ENCODE measurements at places on chromosomes 2 and 18.

DNA sequence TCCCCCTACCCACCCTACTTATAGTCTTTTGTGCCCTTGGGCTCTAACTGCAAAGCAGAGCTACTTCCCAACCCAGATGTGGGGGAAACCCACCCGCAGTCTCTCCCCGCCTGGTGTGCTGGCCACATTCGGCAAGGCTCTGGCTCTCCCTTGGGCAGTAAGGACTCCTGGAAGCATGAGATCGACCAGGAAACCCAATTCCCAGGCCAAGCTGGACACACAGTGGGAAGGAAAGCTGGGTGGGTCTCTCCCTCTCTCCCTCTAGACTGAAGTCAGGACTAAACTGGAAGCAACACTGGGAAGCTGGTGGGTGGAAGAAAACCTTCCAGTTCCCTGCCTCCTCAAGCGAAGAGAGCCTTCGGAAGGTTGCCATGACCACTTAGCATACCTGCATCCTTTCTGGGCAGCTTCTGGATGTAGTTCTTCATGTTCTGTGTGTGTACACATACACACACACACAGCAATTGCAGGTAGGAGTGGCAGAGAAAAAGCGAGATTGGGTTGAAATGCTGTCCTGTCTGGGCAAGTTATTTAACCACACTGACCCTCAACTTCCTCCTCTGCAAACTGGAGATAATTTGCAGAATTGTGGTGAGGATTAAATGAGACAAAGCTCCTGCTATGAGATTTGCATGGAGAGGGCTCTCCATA is 33.9 kb downstream of the ZBTB7C start:
- no peak for DNase-seq

DNA sequence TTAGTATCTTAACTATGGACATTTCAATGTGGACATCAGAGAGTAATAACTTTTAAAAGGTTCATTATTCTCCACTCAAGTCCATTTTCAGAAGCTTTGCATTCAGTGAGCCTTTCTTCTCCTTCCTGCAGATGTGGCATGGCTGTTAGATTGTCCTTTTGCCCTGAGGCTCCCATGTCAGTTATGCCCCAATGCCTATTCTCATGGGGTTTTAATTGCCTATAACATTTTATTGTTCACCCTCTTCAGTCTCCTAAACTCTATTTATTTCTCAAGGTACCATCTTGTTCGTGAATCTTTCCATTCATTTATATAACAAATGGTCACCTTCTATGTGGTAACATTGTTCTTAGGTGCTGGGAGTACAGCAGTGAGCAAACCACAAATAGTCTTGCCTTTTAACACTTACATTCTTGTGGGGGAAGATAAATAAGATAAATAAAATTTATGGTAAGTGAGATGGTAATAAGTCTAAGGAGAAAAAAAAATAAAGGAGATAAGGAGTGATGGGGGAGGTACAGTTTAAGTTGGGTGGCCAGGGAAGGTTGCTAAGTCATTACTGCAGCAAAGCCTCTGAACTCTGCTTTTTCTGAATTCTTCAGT is 277.9 kb upstream of the SIX3 start:
- no peak for DNase-seq

DNA sequence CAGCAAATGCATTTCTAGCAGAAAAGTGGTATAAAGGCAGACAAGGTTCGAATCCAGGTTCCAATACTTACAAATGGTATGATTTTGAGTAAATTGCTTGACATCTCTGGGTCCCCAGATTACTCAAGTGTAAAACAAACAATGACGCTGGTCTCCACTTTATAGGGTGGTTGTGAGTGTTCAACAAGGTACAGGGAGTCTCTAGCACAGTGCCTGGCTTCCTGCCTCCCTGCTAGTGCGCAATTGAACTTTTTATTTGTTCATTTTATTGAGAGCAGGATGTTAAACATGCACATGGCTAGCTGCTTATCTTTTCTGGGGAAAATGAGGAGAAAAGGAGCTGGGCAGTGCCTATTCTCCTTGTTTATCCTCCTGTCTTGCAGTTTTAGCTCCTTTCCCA is 74.9 kb upstream of the MYL1 start:
- DNase-seq: no peak

GRCh38 chr18:9854801-9855676 is 30.7 kb upstream of the TXNDC2 start:
- DNase-seq: no peak

GRCh38 chr18:11323359-11323819 is 174.0 kb upstream of the PIEZO2 start:
- DNase-seq: no peak

DNA sequence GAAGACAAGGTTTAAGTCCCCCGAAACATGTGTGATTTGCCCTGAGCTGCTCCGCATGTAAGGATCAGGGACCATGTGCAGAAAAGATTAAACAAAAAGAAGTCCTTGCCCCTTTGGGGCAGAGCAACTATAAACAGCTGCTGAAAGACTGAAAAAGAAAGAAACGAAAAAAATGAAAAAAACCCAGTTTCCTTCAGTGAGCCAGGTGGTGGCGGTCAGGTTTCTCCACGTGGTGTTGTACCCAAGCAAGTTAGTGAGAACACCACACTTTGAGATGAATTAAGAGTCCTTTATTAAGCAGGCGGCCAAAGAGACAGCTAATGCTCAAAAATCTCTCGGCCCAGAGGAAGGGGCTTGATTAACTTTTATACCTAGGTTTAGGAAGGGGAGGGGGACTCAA is 404.9 kb upstream of the SYT4 start:
- no peak for DNase-seq

GRCh38 chr18:73110307-73110706 is 242.5 kb upstream of the NETO1 start:
- DNase-seq: no peak

DNA sequence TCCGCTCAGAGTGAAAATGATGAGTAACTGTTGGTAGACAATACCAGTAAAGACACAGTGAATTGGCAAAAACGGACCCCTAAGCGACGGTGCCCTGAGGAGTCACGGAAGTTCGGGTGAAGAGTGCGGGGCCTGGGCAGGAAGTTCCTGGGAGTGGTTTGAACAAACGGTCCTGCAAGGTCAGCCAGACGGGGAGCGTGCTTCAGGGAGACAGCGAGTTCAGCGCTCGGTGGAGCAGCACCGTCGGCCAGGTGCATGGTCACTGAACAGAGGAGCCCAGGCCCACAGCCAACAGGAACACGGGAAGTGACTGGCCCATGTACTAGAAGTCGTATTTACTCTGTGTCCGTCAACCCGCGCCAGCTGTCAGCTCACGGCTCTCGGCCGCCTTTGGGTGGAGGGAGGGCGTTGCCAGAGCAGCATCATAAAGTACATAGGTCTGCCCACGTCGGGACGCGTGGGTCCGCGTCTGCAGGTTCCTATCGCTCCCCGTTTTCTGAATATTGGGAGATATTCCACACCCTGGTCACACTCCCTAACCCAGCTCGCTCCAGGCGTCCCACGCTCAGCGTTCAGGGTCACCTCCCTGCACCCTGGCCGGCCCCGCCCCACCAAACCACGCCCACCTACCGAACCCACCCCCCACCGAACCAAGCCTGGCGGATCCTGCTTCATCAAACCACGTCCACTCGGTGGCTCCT is 75.6 kb upstream of the UXS1 start:
- DNase-seq: no peak

- DNase-seq: no peak
Observed at GRCh38 chr18:76357585-76358260, 137.3 kb downstream of the ZNF516 start.

DNA sequence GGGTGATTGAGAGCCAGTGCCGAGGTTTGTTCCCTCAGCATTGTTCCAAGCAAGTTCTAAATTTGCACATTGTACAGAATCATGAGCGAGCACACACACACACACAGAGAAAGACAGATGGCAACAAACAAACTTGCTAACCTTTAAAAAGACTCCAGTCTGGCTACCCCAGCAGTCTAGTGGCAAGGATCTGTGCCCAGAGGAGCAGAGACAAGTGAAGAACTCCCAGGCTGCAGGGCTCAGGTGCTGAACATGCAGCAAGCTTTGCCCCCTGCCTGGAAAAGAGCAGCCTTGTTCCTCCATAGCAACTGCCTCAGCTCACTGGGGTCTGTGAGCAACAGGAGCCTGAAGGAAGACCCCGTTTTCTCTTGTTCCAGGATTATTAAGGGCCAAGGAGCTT is 169.2 kb upstream of the CCDC68 start:
- DNase-seq: no peak

DNA sequence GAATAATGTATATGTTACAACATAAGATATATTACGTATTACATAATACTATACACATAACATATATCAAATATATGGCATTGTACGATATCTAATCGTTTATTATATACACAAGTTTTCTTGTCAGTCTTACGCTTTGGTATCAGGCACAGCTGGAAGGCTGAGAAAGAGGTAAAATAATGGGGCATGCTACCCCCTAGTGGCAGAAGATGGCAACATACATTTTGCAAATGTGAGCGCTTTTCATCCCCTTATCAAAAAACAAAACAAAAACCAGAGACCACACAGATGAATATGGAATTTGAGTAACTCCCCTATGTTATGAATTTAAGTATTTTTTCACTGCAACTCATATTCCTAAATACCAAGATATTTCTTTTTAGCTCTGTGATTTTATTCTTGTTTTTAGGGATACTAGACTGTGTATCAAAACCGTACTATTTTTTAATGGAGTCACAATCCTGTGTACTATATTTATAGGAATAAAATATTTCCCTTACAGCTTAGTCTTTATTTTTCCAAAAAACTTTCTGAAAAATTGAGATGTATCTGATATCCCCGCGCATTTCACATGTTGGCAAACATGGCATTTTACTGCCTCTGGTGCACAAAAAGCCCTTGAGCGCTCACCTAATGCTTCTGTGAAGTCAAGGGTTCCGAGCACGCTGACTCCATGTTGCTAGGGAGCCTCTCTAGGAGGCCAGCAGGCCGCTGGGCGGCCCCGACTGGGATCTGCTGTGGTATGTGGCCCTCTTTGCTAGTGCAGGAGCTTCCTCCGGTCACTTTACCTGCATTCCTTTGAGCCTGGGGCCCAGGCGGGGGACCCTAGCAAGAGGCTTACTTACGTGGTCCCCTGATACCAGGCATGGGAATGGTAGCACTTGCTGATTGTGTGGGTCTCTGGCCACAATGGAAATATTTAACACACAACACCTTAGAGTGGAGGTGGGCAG is 62.5 kb downstream of the SLC4A3 start:
- DNase-seq: no peak

DNA sequence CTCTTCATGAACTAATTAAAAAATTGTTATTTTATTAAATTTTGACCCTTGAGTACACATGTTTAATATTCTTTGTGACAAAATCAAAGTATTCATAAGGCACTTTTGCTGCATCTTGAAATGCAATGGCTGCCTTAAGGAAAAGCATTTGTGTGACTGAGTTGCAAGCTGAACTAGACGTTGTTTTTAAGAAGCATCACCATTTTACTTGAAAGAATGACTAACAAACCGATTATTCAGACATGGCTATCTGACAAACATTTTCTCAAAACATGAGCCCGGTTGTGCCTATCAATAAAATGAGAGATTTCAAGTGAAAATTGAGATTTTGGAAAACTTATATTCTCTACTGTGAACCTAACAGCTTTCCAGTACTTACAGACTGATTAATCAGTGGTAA is 2.8 kb downstream of the GCFC2 start:
- no peak for DNase-seq

DNA sequence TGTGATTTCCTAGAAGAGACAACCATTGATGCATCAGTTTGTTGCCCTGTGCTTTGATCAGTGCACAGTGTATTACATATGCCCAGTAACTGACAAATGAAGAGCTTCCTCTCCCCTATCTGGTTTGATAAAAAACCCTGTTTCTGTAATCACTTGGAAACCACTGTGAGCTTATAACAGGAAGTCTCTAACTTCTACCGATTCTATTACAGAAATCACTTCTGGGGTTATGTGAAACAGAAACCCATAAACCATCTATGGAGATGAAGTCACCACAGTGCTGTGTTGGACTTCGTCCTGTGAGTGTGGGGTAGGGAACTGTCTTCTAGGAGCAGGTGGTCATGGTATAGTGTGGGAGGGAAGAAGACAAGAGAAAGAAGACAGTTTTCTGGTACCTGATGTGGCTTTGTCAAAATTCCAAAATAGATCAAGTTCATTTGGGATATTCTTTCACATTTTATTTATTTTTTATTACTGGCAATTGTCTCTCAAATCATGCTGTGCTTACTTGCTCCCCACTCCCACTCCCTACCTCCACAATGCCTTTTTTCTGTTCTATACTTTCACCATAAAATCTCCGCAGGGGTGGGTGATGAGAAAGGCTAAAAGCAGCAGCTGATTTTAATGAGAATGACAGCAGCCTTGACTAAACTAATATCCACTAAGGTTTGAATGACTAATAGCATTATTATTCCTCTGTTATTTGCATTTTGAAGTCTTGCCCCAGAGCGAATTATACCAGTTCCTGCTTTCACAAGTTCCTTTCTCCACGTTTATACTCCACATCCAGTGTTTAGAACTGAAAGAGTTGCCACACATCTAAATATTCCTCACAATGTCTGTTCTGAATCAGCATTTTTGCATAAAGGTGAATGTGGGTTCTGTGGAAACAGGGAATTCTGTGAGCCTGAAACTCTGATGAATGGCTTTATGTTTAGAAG is 41.7 kb upstream of the RND3 start:
- no peak for DNase-seq

DNA sequence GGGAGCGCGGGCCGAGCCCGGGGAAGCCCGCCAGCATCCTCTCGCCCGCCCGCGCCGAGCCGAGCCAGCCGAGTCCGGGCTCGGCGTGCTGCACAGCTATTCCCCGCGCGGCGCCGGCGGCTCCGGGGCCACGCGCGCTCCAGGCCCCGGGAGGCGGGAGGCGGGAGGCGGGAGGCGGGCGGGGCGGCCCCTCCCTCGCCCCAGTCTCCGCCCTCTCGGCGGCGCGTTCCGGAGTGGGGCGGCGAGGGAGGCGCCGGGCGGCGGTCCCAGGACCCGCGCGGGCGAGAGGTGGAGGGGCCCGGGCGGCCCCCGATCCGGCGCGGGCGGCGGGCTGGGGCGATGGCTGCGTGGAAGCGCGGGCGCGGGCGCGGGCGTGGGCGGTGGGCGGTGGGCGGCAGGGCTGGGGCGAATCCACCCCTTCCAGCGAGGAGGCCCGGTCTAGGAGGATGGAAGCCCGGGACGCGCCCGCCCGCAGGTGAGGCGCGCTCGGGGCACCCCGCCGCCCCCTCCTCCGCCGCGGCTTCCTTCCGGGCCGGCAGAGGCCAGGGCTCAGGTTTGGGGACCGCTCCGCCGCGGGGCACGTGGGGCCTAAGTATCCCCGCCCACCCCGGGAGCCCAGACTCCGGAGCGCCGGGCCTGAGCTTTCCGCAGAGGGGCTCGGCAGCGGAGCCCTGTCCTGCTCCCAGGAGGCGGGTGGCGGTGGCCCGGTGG is at the start of gene ADCY3:
Gene ADCY3 (minus strand): TSS at position 140 of the 711 bp plus-strand sequence. CDS start 1,250 bp downstream, outside the sequence.
- no peak for DNase-seq

DNA sequence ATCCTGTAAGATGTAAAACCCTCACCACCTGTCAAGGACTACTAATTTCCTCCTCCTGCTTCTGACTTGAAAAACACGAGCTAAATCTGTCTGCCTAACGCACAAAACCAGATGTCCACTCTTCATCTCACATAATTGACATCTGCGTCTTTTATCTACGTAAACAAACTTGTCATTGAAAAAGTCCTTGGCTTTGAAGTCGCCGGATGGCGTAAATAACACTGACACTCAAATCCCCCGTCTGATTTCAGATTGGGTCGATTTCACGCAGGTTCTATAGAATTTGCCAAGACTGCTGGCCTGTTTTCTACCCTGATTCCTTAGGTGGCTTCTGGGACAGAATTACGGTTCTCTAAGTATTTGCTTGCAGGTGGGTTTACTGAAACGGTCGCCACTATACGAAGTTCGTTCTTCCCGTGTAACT is 539 bp upstream of the MOB4 start:
- no peak for DNase-seq
